CD4-positive, alpha-beta T cell treated with Interleukin-4 for 4 hours (primary cell): ENCODE measurements at places on chromosomes 3 and 15.

- DNase-seq = no peak
These were observed 56.9 kb upstream of the FLNB start for GRCh38 chr3:57951066-57951882.

GRCh38 chr15:78003539-78004008 is 73.9 kb downstream of the TBC1D2B start:
- no peak for DNase-seq

- DNase-seq = no peak
These were observed 224.2 kb upstream of the CRBN start for GRCh38 chr3:3403700-3404099.

- DNase-seq = no peak
These were observed 28.2 kb downstream of the B3GNT5 start for GRCh38 chr3:183281126-183281797.

GRCh38 chr3:185656321-185656840 is 70.3 kb downstream of the SENP2 start:
- DNase-seq = no peak

- no peak for DNase-seq
These were observed 35.2 kb downstream of the GRK7 start for GRCh38 chr3:141798448-141798845.

DNA sequence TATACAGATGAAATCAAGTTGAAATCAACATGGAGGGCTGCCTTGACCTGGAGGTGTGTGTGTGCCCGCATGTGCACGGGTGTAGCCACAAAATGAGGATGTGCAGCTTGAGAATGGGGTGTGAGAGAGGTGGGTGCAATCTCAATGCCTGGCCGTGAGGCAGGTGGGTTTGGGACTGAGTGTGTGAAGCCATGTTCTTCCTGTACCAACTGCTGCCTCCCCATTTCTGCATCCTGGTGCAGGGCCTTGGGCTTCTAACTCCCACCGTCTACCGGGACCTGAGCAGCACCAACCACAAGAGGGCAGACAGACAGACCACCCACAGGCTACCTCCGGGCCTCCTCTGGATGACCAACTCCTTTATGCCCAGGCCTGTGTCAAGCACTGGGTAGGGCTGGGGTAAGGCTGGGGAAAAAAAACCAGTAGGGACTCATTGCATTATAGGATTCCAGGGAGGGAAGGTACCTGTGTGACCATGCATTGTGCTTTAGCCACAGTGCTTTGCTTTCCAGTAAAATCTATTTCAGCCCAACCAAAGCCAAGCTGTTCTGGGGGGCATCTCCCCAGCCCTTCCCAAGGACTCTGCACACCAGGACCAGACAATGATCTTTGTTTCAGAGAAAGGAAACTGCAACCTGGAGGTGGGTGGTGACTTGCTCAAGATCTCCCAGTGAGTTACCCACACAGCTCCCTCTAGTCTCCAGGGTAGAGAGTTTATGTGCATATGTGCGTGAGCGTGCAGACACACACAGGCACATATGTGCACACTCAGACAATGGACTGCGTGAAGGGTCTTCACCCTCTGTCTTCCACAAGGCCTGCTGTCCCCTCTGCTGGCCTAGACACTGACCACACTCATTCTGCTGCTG is 162.2 kb upstream of the TLE3 start:
- no peak for DNase-seq

DNA sequence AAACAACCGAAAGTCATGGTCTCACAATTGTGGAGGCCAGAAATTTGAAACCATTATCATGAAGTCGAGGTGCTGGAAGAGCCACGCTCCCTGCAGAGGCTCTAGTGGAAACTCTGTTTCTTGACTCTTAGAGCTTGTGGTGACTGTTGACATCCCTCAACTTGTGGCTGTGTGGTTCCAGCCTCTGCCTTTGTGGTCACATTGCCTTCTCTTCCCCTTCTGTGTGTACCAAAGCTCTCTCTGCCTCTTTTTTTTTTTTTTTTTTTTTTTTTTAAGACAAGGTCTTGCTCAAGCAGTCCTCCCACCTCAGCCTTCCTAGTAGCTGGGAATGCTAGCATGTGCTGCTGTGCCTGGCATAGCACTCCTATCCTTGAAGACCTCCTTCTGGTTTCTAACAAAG is 48.7 kb upstream of the CRTC3 start:
- peak; percentile 37 for DNase-seq

DNA sequence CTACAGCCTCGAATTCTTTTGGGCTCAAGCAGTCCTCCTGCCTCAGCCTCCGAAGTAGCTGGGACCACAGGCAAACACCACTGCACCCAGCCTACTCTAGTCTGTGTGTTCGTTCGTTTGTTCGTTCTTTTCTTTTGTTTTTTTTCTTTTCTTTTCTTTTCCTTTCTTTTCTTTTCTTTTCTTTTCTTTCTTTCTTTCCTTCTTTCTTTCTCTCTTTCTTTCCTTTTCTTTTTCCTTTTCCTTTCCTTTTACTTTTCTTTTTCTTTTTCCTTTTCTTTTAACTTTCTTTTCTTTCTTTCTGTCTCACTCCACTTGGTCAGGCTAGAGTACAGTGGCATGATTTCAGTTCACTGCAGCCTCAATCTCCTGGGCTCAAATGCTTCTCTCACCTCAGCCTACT is 36.8 kb downstream of the LMLN start:
- DNase-seq = no peak

DNA sequence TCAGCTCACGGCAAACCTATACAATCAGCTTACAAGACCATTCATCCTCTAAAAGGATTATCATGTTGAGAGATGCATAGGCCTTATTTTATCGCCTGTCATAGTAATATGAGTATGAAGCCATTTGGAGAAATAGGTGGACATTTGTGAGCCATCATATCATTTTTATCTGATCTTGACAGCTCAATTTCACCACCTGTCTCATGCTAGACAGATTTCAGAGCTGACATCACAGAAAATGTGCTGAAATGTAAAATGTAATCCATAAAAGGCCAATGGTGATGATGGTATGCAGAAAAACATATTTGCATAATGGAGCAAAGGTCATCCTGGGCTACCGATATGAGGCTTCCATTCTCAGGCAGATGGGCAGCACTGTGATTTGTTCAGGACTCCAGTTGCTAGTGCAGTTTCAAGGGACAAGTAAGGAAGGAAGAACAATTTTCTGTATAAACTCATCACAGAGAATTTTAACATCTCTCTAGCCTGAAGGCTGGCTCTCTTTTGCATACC is 221.5 kb downstream of the ULK4 start:
- no peak for DNase-seq

DNA sequence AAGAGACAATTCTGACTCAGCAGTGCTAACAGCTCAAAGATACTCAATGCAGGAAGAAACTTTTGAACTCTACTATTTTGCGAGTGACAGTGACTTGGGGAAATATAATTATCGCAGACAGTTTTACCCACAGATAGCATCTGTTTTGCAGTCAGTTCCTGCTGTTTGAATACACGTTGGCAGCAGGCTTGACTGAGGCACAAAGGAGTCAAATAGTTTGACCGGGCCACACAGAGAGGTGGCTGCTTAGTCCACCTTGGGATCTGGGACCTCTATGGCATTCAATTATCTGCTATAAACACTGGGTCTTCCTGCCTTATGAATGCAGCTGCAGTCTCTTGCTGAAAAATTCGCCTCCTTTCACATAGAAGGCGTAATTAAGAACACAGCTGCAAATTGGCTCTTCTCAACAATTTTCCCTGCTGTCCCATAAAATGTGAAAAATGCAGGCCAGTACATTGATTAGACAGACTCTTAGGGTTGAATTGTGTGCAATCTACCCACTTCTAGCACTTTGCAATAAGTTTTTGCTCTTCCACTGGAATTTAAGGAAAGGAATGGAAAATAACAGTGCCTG is 56.5 kb downstream of the OTOL1 start:
- no peak for DNase-seq

DNA sequence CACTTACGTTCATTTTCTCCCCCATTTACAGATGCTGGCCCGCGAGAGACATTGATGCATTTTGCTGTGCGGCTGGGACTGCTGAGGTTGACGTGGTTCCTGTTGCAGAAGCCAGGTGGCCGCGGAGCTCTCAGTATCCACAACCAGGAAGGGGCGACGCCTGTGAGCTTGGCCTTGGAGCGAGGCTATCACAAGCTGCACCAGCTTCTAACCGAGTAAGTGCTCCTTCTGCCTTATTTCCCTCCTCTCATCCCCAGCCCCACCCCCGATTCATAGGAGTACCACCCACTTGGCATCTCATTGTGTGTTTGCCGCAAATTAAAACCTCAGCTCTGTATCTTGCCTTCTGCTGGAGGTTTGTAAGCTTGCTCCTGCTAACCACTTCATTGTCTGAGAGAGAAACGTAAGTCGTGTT is 163.3 kb downstream of the AKAP13 start:
- peak; percentile 27 for DNase-seq

DNA sequence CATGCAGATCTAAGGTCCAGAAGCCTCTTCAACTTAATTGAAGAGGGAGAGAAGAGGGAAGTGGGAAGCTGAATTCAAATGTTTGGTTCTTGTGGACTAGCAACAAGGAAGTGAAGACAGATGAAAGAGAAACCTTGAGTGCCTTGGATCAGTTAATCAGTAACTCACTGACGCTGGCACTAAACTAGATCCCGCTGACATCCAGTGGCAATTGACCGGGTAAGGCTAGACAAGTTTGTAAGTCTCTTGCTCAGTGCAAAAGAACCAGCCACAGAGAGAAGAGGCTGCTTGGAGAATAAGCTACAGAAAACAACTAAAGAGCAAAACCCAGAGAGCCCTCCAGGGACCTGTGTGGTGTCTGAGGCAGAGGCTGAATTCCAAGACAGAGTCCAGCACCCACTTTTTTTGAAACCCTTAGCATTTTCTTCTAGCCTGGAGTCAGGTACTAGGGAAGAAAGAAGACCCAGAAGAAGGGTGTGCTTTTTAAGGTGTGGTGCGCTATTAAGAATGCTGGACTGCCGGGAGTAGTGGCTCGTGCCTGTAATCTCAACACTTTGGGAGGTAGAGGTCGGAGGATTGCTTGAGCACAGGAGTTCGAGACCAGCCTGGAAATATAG is 6.9 kb downstream of the PLCH1 start:
- DNase-seq = no peak

- no peak for DNase-seq
These were observed 83.8 kb downstream of the MRPL46 start for GRCh38 chr15:88383354-88383753.

DNA sequence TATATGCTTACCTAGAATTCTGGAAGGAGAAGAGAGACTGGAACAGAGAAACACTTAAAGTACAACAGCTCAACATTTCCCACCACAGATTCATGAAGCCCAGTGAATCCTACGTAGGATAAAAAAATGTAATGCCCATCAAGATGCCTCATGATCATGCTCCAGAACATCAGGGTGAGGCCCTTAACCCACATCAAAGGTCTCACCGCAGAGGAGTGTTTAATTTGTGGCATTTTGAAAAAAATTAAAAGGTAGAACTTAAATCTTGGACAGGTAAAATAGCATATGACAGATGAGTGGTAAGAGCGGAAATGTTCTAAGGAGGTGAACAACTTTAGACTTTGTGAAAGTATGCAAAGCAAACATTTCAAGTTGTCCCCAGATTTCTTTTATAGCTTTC is 9.7 kb upstream of the SLC6A20 start:
- DNase-seq = no peak

- peak; percentile 69 for DNase-seq
These were observed at the start of gene CTSH for GRCh38 chr15:78944669-78945407. Gene CTSH, minus strand, starts transcription at chr15:78945046. Its CDS starts 65 bp downstream, at chr15:78944981.

DNA sequence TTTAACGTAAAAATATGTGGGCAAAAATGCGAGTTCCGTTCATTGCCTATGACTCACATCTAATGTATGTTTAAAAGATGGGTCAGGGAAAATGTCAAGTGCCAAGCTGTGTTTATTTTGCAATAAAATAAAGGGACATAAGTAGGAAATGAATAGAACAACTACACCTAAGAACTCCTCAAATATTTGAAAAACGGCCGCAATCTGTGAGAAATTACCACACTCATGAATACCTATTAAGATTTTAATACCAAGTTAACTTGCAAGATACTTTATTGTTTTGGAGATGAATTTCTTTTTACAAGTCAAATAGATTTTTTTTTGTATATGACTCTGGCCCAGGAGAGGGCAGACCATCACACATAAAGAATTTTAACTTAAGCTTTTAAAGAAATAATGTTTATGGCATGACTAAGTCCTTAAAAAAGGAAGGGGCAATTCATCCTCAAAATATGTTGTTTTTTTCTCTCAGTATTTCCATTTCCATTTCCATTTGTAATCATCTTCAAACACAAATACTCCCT is 152.7 kb downstream of the SUCNR1 start:
- no peak for DNase-seq

DNA sequence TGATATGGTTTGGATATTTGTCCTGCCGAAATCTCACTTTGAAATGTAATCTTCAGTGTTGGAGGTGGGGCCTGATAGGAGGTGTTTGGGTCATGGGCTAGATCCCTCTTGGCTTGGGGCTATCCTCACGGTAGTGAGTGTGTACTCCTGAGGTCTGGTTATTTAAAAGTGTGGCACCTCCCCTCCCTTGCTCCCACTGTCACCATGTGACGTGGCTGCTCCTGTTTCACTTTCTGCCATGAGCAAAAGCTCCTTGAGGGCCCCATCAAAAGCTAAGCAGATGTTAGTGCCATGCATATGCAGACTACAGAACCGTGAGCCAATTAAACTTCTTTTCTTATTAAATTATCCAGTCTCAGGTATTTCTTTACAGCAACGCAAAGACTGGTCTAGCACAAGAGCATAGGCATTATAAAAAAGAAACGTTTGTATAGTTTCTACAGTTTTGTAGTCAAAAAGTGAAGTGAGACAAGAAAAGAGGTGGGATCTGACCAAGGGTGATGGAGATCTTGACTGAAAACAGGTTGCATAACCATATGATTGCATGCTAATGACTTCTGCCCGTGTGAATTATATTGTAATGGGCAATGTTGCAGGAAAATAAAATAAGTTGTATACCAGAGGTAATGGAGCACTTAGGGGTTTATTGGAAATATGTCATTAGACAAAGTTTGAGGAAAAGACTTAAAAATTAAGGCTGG is 28.5 kb upstream of the CLASP2 start:
- DNase-seq = no peak

GRCh38 chr15:99252326-99252725 is 1.0 kb downstream of the LRRC28 start:
- DNase-seq = no peak

GRCh38 chr3:134803051-134803505 is 8.0 kb downstream of the EPHB1 start:
- no peak for DNase-seq

DNA sequence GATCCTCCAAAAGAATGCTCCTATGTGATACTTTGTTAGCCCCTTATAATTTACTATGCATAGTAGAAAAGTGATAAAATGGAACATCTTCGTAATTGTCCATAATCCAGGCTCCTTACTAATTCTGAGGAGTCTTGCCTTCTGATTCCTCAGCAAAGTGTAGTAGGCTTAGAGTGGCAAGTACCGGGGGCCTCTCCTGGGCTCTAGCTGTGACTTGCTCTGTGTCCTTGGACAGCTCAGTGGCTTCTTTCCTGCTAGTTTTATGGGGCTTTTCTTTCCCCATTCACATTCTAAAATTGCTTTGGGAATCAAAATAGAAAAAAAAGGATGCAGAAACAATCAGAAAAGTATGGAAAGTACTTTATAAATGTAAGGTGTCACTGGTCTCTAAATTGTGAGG is 211.0 kb downstream of the RORA start:
- no peak for DNase-seq

DNA sequence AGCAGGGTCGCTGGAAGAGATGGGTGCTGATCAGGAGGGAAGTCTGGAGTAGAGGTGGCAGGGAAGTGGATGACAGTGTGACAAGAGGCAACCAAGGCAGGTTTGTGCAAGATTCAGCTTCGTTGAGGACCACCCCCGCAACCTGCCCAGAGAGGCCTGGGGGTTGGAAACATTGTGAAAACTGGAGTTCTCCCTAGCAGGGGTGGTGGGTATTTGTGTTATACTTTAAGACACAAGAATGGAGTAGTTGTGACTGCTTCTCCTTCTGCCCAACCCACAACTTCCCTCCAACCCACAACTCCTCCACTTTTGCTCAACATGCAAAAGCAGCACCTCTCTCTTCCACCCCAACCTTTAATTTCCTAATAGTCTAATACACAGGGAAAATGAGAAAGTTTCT is 8.6 kb upstream of the ARNT2 start:
- no peak for DNase-seq
